ENCODE measurements at places on chromosomes 5 and 9. TPM values are rescaled to one million over a fixed set of nuclear protein-coding genes. Genes with fewer than 3 reads are reported as not detected.

DNA sequence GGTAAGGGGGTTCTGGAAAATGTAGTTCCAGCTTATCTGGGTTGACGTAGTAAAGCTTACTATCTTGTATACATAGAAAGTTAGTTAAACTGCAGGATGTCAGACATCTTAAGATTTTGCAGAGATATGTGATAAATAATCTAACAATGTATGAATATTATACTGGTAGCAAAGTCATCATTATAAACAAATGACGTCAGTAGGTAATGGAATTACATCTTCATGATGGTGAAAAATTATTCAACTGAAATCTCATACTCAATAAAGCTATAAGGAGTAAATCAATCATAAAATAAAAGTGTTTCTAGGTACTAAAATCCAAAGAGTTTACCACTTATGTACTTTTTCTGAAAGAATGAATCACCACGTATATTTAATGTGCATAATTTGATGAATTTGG, 217.3 kb upstream of the CDH10 start:
- no peak for DNase-seq

DNA sequence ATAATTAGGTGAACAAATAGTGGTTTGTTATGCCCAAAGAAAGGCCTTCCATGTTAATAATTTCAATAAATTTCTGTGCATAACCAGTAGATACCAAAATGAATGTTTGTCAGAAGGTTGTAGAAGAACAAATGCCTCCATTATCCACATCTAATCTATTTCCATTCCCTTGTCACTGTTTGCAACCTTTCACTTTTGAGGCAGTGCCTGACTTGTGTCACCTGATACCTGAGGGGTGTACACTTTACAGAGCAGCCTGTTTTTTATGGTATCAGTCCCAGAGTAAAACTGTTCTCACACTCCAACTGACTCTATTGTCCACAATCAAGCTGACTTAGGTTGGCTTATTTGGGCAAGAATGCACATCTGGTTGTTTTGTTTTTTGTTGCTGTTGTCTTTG, 40.1 kb downstream of the FREM1 start:
- DNase-seq: no peak

GRCh38 chr5:176410486-176411180, 5.7 kb downstream of the CLTB start:
- DNase-seq: no peak

Gene GCNT1
- total RNA-seq: 11.1 TPM

DNA sequence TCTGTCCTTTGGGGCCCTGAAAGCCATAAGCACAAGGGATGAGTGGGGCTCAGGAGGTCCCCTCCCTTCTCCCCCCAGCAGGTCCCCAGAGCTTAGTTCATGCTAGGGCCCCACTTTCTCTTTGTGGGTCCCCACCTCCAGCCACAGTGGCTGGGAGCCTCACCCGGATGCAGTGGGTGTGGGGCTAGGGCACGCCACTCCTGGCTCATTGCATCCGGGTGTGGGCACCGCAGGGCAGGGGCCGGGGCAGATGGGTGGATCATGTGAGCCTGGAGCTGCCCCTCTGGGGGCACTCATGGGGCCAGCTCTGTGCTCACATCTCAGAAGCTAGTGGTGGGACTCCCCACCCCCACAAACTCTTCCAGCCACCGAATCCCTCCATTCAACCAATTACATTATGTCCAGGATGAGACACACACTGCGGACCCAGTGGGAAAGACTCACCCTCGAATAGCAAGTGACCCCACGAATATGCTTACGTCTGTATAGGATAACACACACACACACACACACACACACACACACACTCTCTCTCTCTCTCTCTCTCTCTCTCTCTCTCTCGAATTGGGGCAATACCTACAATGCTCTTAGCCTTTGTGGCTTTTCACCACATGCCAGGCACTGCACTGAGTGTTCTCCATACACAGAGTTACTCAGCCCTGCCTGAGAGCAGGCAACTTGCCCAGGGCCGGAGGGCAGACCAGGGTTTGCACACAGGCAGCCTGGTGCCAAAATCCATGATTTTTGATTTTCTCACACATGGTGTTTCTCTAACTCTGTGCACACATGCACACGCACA, 16.8 kb upstream of the PHYKPL start:
- peak; percentile 70 for DNase-seq

DNA sequence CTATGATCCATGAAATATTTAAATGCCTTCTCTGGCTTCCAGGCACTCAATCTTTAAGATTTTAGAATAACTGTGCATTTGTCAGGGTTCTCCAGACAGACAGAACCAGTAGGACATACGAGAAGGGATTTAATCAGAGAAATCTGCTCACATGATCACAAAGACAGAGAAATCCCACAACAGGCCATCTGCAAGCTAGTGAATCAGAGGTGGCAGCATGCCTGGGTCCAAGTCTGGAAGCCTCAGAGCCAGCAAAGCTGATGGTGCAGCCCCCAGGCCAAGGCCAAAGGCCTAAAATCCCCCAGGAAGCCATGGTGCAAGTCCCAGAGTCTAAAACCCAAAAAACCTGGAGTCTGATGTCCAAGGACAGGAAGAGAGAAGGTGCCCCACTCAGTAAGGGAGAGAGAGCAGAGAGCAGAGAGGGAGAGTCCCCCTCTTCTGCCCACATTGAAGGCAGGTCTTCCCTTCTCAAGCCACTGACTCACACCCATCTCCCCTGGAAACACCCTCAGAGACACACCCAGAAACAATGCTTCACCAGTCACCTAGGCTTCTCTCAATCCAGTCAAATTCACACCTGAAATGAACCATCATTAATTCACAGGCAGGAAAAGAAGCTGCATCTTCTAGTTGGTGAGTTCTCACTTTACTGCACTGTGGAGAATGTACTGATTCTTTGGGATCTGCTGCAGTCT, 48.7 kb downstream of the CAMSAP1 start:
- DNase-seq: no peak

Gene TOMM5
- 74.1 TPM for total RNA-seq

GRCh38 chr9:119043996-119044395, 325.2 kb downstream of the BRINP1 start:
- DNase-seq: no peak

- no peak for DNase-seq
Observed at GRCh38 chr5:105430516-105430915, 1867.9 kb upstream of the NUDT12 start.

DNA sequence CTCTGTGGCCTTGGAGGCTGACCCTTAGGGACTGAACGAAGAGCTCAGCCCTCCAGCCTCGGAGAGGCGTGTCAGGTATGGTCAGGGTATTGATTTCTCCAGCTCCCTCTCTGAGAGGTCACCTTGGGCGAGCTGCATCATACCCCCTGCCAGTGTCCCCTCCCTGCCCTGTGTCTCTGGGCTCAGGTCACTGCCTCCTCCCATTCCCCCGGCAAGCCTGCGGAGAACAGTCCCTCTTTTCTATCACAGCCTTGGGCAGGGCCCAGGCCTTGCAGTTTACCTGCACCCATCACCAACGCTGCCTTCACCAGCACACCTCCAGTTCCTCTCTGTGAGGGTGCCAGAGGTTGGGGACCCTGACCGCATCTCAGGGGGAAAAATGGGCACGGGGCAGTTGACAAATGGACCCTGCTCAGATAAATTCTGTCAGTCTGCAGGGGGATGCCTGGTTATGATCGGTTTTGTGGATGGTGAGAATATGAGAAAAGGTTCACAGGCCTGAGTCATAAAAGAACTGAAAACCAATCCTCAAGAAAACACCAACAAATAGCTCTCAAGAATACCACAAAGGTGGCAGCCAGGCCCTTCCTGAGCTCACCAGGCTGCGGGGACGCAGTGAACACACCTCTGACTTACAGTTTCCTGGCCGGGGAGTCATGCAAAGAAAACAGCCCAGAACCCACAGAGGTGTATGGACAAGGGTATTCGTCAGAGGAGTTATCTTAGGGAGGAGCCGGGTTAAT, 24.7 kb upstream of the RXRA start:
- peak; percentile 55 for DNase-seq

GRCh38 chr9:17230646-17231045, 95.8 kb downstream of the CNTLN start:
- DNase-seq: no peak

Gene LCN12
- 0.91 TPM for total RNA-seq

- DNase-seq: peak; percentile 49
Observed at GRCh38 chr9:38160613-38161215, 91.7 kb upstream of the SHB start.

Gene AQP3
- total RNA-seq: 29.1 TPM

- no peak for DNase-seq
Observed at GRCh38 chr9:135619599-135619886, 19.8 kb downstream of the GLT6D1 start.

DNA sequence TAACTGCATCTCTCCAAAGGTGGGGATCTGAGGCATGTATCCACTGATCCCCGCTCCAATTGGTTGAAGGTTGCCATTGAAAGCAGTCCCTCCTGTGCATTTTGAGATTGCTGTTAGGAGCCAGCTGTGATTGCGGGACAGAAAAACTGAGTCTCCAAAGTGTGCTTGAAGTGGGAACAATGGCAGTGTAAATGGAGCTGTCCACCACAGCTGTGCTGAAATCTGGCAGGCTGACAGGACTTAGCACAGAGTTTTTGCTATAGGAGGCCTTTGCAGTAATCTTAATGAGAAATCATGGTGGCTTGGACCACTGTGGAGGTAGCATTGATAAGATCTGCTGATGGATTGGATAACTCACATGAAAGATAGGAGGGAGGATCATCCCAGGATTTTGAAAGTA, 3.3 kb downstream of the RNF20 start:
- DNase-seq: no peak

GRCh38 chr9:128685636-128686489, 3.2 kb upstream of the SET start:
- DNase-seq: peak; percentile 53

Gene N4BP3
- 5.3 TPM for total RNA-seq

All from activated naive CD8-positive, alpha-beta T cell treated with anti-CD3 and anti-CD28 coated beads, Interleukin-2, amount 10 ng/mL, durations not matched to agents 7 days and 5 days (primary cell).